ENCODE measurements at places on chromosomes 2 and 18.

DNA sequence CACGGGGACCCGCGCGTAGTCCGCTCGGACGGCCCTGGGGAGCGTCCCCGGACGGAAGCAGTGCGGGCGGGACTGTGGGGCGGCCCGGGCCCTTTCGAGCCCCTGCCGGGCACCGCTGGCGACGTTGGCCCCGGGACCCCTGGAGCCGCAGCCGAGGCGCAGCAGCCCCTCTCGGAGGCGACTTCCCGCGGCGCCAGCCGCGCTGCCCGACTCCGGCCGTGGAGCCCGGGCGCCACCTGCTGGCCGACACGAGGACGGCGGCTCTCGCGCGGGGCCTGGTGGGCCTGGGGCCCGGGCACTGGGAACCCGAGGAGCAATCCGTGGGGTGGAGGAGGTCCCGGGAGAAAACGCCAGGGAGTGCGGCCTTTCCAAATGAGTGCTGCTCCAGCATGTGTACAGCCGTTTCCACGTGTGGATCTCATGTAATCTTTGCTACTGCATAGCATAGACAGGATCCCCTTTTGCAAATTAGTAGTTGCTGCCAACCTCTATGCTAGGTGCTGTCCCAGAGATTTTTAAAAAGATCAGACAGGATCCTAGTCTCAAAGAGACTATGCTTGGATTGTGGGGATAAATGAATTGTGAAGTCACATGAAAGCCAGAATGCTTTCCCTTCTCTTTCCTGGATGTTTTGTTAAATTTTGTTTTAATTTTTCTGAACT lies 4.0 kb downstream of the ID2 start:
- DNase-seq = peak; percentile 67

DNA sequence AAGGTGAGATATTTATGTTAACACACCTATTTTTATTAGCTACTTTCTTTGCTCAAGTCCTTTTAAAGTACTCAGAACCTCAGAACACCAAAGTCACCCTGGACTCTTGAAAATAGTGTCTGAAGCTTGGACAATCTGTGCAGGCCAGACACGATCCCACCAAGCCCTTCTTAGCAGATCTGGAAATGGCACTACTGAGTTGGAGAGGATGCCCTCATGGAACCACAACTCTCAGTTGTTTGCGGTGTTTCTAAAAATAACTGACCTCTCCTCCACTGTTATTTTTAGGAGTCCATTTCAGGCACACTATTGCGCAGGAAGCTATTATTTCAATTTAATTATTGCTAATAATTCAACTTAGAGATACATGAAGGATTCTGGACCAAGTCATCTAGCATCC lies 103.5 kb upstream of the ITGB6 start:
- DNase-seq = no peak

GRCh38 chr2:64015391-64015790 lies 3.8 kb downstream of the VPS54 start:
- no peak for DNase-seq

DNA sequence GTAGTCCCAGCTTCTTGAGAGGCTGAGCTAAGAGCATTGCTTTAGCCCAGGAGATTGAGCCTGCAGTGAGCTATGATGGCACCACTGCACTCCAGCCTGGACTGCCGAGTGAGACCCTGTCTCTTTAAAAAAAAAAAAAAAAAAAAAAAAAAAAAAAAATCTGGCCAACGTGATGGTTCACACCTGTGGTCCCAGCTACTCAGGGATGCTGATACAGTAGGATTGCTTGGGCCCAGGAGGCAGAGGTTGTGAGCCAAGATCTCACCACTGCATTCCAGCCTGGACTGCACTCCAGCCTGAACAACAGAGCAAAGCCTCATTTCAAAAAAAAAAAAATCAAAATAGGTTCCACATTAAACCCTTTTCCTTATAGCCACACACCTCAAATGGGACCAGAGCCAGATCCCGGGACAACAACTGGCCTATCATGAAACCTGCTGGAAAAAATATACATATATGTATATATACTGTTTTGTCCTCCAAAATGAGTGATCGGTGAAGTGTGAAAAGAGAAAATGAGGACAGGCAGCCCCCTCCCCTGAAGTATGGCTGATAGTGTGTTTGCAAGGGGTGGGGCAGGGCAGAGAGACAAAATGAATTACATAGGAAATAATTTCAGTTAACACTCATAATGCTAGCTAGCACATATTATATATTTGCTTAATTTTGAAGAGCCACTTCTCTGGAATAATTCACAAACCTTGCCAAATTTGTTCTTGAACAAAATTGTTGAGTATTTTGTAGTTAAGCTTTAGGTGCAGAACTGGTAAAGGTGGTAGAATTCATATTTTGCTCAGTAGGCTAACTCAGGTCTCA lies 22.9 kb downstream of the MAPRE2 start:
- no peak for DNase-seq

- no peak for DNase-seq
Observed at GRCh38 chr2:150811259-150811855, 323.9 kb upstream of the RND3 start.

GRCh38 chr2:86783615-86784339 lies 6.9 kb downstream of the CD8A start:
- DNase-seq = no peak

DNA sequence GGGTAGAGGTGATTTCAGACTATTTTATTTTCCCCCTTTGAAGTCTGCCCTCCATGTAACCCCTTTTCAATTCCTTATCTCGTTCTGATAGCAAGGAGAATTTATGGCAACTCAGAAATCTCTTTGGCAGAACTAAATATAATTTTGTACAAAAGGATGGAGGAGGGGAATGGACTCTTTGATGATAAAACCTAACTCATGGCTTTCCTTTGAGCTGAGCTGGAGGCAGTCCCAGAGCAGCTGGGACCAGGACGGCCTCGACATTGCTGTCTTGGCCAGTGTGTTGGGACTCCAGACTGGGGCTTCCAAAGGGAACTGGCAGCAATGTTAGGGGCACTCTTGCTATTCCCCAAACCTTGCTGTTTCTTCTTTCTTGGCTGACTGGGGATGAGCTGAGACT lies 47.7 kb downstream of the PAX8 start:
- no peak for DNase-seq

GRCh38 chr2:17643031-17643615 lies 102.6 kb downstream of the VSNL1 start:
- no peak for DNase-seq

DNA sequence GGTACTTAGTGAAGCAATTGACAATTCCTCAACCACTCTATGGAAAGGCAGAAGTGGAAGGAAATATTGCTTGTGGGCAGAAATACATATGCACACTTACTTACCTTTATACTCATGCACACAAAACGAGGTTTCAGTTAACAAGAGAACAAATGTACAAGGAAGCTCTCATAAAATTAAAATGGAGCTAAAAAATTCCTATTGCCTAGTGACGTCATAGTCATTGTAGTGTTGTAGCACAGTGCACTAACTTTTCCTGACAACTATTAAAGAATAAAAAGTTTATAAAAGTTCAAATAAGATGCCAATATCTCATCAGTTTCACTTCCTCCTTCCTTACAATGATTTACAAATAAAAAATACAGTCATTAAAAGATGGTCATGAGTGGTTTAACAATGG lies 1161.9 kb upstream of the NRXN1 start:
- no peak for DNase-seq

- DNase-seq = no peak
Observed at GRCh38 chr18:13877157-13877556, 38.2 kb downstream of the MC2R start.

DNA sequence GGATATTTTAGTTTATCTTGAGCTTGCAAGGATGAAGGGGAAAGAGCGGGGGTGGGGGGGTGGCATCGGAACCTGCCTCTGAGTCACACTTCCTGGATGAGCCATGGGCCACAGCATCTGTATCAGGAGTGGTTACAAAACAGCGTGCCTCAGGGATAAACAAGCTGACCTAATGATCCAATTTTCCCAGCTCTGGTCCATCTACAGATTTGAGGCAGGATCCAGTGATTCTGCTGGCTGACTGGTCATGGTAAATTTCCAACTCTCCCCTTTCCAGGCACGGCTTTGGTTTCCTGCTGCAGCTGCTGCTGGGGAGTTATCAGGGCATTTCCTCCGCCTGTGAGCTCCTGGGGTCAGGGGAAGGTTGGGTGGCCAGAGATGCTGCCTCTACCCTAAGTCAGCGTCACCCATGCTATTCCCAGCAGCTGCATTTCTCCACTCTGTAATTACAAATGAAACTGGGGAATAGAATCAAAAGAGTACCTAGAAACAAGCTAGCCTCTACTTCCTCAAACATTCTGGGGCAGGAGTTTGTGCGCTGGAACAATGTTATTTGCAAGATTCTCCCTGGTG lies 4.7 kb upstream of the HPCAL1 start:
- no peak for DNase-seq

DNA sequence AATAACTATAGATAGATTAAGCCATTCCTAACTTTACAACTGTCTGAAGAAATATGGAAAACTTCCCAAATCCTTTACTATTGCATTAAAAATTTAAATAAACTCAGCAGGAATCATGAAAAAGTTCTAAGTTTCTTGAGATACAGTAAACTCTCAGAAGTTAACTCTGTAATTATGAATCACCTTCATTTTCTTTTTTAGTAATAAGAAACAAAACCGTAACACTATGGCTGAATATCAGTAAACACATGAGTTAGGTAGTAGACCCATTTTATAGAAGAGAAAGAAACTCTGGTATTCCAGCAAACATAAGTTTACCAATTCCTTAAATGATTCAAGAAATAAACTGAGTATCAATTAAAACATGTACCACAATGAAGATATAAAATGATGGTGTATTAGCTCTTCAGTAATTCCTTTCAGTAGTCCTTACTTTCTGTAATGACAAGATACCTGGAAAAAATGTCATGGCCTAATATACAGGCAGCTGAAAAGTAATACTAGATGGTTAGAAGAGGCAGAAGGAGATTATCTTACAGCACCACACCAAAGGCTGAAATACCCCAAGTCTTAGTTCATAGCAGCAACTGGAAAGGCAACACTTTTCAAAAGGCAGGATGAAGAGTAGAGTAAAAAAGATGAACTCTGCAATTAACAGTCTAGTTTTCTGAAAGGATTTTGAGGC lies 11.5 kb downstream of the TRIP12 start:
- DNase-seq = no peak

DNA sequence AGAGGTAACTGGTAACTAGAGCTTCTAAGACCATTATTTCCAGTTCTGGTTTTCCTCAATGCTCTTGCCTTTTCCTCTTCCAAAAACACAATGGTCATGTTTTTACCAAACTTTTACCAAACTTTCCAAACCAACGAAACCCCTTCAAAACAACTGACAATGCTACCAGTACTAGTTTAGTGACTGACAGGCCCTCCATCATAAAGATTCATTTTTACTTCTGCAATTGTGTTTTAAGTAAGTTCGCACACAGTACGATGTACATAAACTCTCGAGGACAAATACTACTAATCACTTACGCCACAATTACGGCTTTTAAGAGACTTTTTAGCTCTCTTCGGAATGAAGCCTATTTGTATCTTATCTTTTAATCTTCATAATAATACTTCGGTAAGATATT lies 900 bp downstream of the C18orf32 start:
- no peak for DNase-seq

DNA sequence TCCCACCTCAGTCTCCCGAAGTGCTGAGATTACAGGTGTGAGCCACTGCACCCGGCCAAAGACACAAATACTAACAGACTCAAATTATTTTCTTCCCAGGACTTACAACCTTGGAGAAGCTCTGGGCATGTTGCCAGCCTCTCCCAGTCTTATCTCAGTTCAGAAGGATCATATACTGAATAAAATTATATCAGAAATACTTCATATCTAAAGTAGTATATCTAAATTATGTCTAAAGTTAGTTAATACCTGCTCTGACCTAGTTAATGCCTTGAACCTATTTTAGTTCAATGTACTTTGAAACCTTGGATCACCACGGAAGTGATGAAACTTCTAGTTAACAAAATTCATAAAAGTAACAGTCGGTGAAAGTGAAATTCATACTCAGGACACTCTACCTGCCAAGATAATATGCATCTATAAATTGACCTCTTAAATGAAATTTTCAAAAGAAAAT lies 34.4 kb upstream of the CYBRD1 start:
- DNase-seq = no peak

GRCh38 chr2:136031711-136032110 lies 46.3 kb upstream of the DARS1 start:
- DNase-seq = no peak

GRCh38 chr2:37705191-37705590 lies 33.7 kb upstream of the CDC42EP3 start:
- DNase-seq = no peak

DNA sequence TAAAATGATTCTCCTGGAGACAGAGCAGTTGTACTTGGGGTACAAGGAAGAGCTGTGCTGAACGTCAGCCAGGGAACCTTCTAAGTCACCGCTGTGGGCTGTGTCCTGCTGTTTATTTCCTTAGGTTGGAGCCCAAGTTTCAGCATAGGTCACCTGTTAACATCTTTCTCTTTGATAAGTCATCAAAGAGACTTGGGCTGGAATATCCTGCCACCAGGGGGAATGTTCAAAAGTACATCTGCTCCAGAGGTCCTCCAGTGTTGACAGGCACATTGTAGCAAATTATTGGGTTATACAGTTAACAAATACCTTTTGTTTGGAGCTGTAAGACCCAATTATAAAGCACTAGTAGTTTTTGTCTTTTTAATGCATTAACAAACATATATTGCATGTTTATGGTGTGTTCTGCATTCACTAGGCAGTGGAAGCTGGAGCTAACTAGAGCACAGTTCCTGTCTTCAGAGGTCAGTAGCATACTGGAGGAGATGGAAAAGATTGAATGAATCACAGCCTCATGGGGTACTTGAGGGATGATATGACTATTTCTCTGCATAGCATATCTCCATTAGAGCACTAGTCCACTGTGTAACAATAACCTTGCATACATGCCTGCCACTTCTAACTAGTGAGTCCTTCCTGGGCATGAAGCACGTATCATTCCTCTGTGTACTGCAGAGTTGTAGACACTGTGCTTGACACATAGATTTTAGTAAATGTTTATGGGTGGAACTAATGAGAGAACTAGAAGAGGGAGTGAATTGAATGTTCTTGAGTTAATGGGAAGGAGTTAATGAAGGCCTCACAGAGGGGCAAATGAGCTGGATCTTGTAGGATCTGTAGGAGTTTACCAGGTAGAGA lies 182.1 kb downstream of the AGAP1 start:
- no peak for DNase-seq

DNA sequence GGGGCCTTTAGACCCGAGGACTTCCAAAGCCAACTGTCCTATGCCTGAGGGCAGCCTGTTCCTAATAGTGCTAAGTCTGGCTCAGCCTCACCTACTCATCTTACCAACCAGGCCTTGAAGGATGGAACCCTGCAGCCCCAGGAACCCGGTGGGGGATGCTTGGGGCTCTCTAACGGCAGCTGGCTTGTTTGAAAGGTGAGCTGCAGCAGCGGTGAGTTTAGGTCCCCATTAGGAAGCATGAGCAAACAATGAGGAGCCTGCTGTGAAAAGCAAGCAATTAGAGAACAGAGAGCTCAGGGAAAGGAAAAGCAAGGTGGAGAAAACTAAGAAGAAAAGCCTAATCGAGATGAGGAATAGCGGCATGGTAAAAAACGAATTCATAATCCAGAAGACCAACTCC lies 39.9 kb downstream of the SP110 start:
- DNase-seq = no peak

Measured in activated T-helper 1 cell treated with Interleukin-2 at 50 U/mL for 16 hours (primary cell).